ENCODE measurements at places on chromosomes 16 and 17.

DNA sequence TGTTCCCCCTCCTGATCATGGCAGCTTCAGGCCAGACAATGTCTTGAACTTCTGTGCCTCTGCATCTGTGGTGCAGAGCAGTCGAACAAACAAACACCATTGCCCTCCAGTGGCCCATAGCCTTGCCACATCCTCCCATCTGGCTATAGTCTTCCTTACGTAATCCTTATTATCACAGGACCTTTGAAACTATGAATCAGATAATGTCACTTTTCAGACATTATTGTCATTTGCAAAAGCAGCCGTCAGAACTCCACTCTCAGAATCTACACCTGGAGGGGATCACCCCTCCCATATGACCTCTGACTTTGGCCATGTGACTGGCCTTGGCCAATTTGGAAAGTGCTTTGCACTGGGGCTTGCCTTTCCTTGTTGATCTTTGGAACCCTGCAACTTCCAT is 387.3 kb downstream of the MAF start:
- no peak overlapping the region for H3K27ac ChIP-seq

GRCh38 chr17:76444518-76445311 is 8.2 kb downstream of the UBE2O start:
- H3K27me3 ChIP-seq, result no peaks in the 10 kb centered on the region
- H3K4me1 ChIP-seq, result peaks cover 66% of the 10 kb centered on the region
- no peaks in the 10 kb centered on the region for H3K36me3 ChIP-seq
- no peak overlapping the region for H3K27ac ChIP-seq
- H3K4me3 ChIP-seq, result no peak overlapping the region

DNA sequence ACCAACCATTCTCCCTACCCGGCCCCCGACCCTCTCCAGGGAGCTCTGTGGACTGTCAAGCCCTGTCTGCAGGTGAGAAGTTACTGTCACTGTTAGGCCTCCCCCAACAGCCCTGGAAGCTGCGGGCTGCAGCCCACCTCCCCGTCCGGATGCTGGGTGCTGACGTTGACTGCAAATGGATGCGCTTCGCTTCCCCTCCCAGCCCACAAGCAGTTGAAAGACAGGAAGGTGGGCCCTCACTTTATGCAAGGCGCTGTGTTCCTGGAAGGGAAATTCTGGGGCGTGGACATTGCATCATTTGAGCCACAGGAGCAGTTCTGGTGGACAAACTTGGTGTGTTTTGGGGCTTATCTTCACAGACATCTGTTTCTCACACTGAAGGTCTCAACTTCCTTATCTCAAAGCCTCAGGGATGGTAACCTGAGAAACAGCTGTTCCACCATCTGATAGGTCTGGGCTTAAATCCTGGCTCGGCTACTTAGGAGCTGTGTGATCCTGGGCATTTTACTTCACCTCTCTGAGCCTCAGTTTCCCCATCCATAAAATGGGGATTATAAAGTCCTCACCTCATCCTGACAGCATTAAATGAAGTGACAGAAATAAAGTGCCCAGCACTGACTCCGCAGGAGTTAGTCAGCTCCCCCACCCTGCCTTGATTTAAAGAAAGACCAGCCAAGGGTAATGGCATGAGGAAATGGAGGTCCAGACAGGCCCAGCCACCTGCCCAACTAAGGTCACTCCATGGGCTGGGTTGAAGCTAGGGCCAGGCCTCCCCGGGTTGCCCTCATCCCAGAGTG is 4.6 kb upstream of the DRC7 start:
- H3K4me1 ChIP-seq, result peaks cover 32% of the 10 kb centered on the region
- H3K4me3 ChIP-seq, result no peak overlapping the region
- no peaks in the 10 kb centered on the region for H3K27me3 ChIP-seq
- DNase-seq, result peak; percentile 87
- H3K27ac ChIP-seq, result peak overlapping the region; percentile 46

DNA sequence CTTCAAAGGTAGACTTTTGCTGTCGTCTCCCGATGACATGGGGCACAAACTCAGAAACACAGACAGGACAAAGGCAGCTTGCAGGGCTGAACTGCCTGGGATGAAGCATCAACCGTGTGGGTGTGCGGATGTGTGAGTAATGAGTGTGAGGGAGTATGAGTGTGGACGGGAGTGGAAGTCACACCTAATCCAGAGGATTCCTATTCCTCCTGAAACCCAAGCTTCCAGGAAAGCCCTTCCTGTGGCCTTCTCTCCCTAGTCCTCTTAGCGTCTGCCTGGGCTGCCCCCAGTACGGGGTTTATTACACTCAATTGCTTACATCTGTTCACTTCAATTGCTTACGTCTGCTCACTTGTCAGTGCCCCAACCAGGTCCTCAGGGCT is 2.3 kb upstream of the IL4R start:
- peaks cover 32% of the 10 kb centered on the region for H3K4me1 ChIP-seq
- H3K4me3 ChIP-seq, result no peak overlapping the region
- no peaks in the 10 kb centered on the region for H3K36me3 ChIP-seq
- no peak for DNase-seq
- H3K27ac ChIP-seq, result no peak overlapping the region

DNA sequence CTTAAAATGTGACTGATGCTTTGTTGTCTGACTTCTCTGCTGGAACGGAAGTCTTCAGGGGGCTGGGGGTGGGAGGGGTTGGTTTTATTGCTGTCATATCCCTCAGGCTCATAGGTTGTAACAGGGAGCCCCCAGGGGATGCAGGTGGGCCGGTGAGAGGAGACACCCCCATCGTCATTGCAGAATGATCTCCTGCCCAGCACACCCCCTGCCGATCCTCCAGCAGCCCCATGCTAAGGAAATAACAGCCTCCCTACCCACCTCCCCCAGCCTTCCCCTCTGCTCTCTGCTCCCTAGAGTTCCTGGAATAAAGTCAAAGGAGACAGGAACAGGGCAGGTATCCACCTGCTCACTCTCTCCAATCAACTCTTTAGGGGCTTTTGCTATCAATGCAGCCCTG is 270.1 kb upstream of the TNRC6C start:
- H3K27ac ChIP-seq, result no peak overlapping the region
- no peaks in the 10 kb centered on the region for H3K36me3 ChIP-seq
- H3K4me3 ChIP-seq, result no peak overlapping the region

GRCh38 chr16:50268352-50268751 is 2.0 kb downstream of the ADCY7 start:
- H3K27me3 ChIP-seq, result no peaks in the 10 kb centered on the region
- H3K36me3 ChIP-seq, result no peaks in the 10 kb centered on the region
- no peak overlapping the region for H3K4me3 ChIP-seq
- peaks cover 57% of the 10 kb centered on the region for H3K4me1 ChIP-seq
- DNase-seq, result no peak

DNA sequence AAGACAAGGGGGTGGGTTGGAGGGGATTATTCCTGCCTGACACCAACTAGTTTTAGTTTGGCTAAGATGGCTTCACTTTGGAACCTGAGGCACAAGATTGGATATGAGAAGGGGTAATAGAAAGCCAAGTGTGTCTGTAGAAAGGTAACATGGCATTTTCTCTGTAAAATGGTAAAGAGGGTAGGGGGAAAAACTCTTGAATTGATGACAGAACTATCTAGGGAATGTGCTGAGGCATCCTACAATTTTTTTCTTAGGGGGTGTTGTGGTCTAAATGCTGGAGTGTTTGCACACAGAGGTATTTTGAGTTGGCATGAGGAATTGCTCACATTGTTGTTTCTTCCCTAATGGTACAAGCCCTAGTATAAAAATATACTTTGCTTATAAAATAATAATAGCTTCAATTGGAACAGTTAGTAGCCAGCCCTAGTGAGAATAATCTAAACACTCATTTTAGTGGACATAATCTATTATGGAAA is 25.8 kb downstream of the YPEL2 start:
- no peak overlapping the region for H3K4me3 ChIP-seq
- peaks cover 48% of the 10 kb centered on the region for H3K4me1 ChIP-seq
- no peaks in the 10 kb centered on the region for H3K27me3 ChIP-seq
- DNase-seq, result no peak
- H3K27ac ChIP-seq, result no peak overlapping the region

GRCh38 chr16:66274335-66275110 is 92.0 kb upstream of the CDH5 start:
- DNase-seq, result no peak
- H3K36me3 ChIP-seq, result no peaks in the 10 kb centered on the region
- no peak overlapping the region for H3K27ac ChIP-seq
- no peak overlapping the region for H3K4me3 ChIP-seq
- peaks cover 2% of the 10 kb centered on the region for H3K27me3 ChIP-seq

DNA sequence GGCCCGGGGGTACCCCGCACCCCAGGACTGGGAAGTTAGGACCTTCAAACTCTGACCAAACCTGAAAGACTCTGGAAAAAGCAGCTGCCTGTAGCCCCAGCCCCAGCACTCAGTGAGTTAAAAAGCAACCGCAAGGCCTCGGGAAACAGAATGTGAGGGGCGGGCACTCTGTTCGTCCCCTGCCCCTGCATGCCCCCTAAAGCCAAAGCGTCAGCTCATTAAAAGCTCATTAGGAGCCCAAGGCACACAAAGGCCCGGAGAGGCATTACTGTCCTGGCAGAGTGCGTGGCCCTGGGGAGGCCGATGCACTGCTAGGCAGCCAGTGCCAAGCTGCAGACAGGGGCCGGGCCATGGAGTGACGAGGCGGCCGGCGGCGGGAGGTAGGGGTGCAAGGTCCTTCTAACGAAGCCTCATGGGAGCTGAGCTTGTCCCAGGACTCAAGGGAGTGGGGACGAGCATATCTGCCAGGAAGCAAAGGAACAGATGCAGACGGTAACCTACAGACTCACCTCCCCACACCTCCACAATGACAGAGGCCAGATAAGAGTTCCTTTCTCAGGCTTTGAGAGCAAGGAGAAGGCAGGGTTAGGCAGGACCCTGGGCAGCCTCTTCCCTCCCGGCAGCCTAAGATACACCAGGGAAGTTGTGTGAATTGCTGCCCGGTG is 116.8 kb downstream of the ENGASE start:
- H3K4me3 ChIP-seq, result no peak overlapping the region
- H3K27ac ChIP-seq, result no peak overlapping the region
- DNase-seq, result no peak
- H3K4me1 ChIP-seq, result no peaks in the 10 kb centered on the region

- peaks cover 1% of the 10 kb centered on the region for H3K36me3 ChIP-seq
- H3K4me1 ChIP-seq, result peaks cover 35% of the 10 kb centered on the region
- no peak overlapping the region for H3K4me3 ChIP-seq
- no peaks in the 10 kb centered on the region for H3K27me3 ChIP-seq
- peak overlapping the region; percentile 42 for H3K27ac ChIP-seq
- no peak for DNase-seq
Observed at GRCh38 chr16:68113059-68113761, 28.0 kb downstream of the NFATC3 start.

GRCh38 chr16:27027971-27028370 is 38.8 kb upstream of the C16orf82 start:
- no peak overlapping the region for H3K27ac ChIP-seq
- no peaks in the 10 kb centered on the region for H3K4me1 ChIP-seq
- no peak for DNase-seq
- H3K36me3 ChIP-seq, result no peaks in the 10 kb centered on the region
- H3K4me3 ChIP-seq, result no peak overlapping the region

DNA sequence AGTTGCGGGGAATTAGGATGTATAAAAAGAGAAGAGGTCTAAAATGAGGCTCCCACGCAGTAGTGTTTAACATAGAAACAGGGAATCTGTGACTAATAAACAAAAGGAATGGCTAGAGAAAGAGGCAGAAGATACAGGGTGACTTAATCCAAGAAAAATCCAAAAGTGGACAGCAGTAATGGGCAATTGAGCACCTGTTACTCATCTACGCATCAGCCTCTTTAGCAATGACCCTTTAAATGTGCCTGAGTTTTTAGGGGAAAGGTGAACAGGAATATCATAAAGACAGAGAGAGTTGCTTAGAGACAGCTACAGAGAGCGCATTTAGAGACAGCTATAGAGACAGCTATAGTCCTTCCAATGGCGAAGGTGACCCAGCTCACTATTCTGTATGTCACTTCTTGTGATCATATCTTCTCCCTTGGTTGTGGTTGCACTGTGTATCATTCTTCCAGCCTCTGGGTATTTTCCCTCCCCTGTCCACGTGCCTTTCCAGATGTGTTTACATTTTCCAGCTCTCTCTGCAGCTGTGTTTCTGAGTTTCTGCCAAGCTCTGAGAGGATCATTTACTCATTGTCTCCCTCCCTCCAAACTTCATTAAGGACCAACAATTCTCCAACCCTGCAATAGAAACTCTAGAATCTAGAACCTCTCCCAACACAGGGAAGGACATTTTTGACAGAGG is 61.5 kb downstream of the MYOCD start:
- no peak overlapping the region for H3K27ac ChIP-seq
- no peaks in the 10 kb centered on the region for H3K27me3 ChIP-seq
- H3K4me1 ChIP-seq, result no peaks in the 10 kb centered on the region

- H3K4me3 ChIP-seq, result no peak overlapping the region
- H3K27ac ChIP-seq, result no peak overlapping the region
- no peaks in the 10 kb centered on the region for H3K27me3 ChIP-seq
- no peaks in the 10 kb centered on the region for H3K36me3 ChIP-seq
Observed at GRCh38 chr16:10312784-10313724, 72.8 kb upstream of the ATF7IP2 start.

DNA sequence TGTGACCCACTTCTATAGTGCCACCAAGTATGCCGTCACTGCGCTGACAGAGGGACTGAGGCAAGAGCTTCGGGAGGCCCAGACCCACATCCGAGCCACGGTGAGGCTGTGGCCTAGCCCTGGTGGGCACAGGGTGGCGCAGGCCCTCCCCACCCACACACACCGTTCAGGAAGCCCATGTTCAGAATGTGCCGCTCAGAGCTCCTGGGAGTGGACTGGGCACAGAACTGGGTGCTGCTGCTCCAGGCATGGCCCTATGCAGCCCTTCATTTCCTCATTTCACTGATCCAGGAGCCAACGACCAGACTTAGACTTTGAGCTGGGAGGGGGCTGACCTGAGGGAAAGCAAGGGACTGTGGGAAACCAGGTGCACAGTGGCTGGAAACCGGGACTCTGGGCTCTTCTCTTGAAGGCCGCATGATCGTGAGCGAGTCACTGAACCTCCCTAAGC is 2.4 kb upstream of the MRM1 start:
- H3K27ac ChIP-seq, result no peak overlapping the region
- no peaks in the 10 kb centered on the region for H3K36me3 ChIP-seq
- no peaks in the 10 kb centered on the region for H3K27me3 ChIP-seq
- no peak for DNase-seq
- peaks cover 11% of the 10 kb centered on the region for H3K4me1 ChIP-seq
- no peak overlapping the region for H3K4me3 ChIP-seq

DNA sequence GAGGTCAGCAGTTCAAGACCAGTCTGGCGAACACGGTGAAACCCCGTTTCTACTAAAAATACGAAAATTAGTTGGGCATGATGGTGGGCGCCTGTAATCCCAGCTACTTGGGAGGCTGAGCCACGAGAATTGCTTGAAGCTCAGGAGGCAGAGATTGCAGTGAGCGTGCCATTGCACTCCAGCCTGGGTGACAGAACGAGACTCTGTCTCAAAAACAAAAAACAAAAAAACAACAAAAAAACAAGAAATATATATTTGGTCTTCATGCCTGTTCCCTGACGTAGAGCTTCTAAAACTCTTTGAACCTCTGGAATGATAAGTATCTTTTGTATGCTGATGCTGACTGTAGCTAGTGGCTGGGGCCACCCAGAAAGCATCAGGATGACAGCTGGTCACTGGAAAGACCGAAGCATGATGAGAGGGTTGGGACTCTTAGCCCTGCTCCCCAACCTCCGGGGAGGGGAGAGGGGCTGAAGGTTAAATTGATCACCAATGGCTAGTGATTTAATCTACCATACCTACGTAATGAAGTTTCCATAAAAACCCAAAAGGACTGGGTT is 54.8 kb downstream of the TEX14 start:
- H3K27ac ChIP-seq, result no peak overlapping the region
- H3K4me1 ChIP-seq, result peaks cover 4% of the 10 kb centered on the region
- H3K4me3 ChIP-seq, result no peak overlapping the region
- H3K27me3 ChIP-seq, result no peaks in the 10 kb centered on the region
- DNase-seq, result no peak

GRCh38 chr16:27598931-27599565 is 49.1 kb downstream of the KATNIP start:
- no peaks in the 10 kb centered on the region for H3K27me3 ChIP-seq
- H3K36me3 ChIP-seq, result peaks cover 2% of the 10 kb centered on the region
- H3K4me3 ChIP-seq, result no peak overlapping the region
- no peaks in the 10 kb centered on the region for H3K4me1 ChIP-seq
- no peak for DNase-seq
